ENCODE measurements at places on chromosomes 13 and 19.

DNA sequence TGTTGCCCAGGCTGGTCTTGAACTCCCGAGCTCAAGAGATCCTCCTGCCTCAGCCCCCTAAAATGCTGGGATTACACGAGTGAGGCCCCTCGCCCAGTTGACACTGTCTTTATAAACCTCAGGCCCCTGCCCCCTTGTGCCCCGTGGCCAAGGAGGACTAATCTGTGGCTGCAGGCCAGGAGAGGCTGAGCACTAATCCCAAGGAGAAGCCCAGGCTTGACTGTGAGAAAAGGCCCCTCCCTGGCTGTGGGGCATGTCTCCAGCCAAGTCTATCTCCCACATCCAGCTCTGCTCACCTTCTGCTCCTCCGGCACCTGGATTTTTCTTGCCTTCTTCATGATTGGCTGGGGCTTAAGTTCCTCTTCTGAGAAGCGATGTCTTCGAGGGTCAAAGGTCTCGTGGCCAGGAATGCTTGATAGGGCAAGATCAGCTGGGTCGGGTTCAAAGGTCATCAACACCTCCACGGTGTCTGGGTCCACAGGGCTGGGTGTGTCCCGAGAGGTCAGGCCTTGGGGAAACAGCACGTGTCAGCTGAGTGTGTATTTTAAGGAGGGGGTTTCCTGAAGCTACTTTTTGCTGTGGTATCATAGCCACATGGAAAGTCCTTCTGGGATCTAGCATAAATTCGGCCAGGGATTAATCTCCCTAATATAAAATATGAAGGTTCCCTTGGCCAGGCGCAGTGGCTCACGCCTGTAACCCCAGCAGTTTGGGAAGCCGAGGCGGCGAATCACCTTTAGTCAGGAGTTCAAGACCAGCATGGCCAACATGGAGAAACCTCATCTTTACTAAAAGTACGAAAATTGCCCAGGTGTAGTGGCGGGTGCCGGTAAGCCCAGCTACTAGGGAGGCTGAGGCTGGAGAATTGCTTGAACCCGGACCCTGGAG lies 3.8 kb downstream of the DBP start:
- no peak for DNase-seq

DNA sequence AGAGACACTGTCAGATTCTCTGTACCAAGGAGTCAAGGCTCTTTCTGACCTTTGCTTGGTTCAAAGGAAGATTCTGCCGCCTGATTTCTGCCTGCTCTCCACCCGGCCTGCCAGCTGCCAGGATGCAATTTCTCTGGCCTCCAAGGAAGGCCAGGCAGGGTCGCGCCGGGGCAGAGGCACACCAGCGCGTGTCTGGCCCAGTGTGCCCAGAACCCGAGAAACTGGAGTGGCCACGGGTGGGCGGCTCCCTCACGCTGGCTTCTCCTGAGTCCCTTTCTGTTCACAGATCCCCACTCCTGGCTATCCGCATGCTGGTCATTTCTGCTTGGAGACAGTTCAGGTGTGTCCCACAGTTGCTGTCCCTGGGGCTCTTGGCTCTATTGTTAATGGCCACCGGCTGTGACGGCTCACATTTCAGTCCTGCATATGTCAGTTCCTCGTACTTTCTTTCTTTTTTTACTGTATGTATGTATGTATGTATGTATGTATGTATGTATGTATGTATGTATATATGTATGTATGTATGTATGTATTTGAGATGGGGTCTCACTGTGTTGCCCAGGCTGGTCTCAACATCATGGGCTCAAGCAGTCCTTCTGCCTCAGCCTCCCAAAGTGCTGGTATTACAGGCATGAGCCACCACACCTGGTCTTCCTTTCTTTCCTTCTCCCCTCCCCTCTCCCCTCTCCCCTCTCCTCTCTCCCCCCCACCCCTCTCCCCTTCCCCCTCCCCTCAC lies 16.9 kb downstream of the TMPRSS9 start:
- DNase-seq = no peak

GRCh38 chr13:51935326-51936171 lies 73.8 kb downstream of the CCDC70 start:
- no peak for DNase-seq

- no peak for DNase-seq
Observed at GRCh38 chr19:3285647-3286176, 61.3 kb downstream of the CELF5 start.

- DNase-seq = no peak
Observed at GRCh38 chr13:95870421-95870820, 182.8 kb downstream of the UGGT2 start.

- DNase-seq = no peak
Observed at GRCh38 chr13:42083138-42083770, 34.8 kb downstream of the DGKH start.

DNA sequence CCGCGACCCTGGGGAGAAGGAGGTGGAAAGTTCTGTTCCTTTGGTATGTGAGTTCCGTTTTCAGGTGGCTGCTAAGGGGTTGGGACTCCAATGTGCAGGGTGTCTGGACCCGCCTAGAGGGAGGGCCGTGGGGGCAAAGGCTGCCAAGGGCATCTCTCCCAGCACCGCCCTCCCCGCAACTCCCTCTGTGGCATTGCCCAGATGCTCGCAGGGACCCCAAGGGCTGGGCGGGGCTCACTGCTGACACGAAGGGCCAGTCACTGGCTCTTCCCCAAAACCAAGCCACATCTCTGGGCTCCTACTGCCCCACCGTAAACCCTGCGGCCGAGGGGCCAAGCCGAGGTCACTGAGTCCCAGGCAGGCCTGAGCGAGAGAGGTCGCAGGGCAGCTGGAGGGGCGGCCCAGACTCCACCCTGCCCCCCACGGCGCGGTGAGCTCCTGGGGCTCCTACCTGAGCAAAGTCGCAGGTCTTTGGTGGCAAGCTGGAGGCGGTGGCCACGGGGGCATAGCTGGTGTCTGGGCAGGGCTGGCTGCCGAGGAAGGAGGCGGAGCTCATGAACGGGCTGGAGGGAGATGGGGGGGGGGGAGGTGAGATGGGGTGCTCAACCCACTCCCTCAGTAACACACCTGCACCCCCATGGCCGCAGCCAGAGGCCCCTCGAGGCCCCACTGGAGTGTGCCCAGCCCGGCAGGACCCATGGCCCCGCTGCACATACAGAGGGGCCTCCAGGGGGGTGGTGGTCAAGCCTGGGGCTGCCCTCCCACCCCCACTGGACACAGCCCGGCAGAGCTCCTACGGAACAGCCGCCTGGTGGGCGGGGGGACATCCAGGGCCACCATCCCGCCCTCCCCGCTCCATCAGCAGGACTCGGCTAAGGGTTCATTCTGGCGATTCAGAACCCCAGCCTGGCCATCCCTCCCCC lies 26.9 kb downstream of the SBNO2 start:
- no peak for DNase-seq

- DNase-seq = no peak
Observed at GRCh38 chr13:38395497-38395788, 45.8 kb downstream of the UFM1 start.

DNA sequence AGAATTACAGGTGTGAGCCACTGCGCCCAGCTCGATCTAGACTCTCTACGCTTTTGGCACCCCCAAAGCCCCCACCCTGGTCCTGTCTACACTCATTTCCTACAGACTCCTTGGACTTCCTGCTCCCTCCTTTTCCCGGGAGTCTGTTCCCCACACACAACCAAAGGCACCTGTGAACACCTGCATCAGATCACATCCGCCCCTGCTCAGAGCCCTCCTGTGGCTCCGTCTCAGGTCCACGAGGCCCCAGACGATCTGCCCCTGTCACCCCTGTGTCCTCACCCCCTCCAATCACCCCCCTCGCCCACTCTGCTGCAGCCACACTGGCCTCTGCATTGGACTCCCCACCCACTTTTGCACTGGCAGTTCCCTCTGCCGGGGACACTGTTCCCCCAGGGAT lies 12.4 kb upstream of the PAK4 start:
- DNase-seq = no peak

DNA sequence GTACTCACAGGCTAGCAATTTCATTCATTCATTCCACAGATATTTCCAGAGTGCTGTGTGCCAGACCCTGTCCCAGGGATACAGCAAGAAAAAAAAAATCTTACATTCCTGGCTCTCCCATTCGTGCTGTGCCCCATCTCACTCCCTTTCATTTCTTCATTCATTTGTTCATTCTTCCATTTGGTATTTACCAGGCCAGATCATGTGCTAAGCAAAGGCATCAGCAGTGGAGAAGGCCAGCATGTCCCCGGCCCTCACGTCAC lies 2.3 kb downstream of the MAP3K10 start:
- no peak for DNase-seq

- DNase-seq = no peak
Observed at GRCh38 chr19:3176715-3177501, 1.7 kb upstream of the S1PR4 start.

- DNase-seq = no peak
Observed at GRCh38 chr13:47904241-47904640, 96.8 kb downstream of the SUCLA2 start.

DNA sequence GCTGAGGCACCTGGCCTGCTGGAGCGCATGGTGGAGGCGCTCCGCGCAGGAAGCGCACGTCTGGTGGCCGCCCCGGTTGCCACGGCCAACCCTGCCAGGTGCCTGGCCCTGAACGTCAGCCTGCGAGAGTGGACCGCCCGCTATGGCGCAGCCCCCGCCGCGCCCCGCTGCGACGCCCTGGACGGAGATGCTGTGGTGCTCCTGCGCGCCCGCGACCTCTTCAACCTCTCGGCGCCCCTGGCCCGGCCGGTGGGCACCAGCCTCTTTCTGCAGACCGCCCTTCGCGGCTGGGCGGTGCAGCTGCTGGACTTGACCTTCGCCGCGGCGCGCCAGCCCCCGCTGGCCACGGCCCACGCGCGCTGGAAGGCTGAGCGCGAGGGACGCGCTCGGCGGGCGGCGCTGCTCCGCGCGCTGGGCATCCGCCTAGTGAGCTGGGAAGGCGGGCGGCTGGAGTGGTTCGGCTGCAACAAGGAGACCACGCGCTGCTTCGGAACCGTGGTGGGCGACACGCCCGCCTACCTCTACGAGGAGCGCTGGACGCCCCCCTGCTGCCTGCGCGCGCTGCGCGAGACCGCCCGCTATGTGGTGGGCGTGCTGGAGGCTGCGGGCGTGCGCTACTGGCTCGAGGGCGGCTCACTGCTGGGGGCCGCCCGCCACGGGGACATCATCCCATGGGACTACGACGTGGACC lies 9.7 kb upstream of the STRN4 start:
- no peak for DNase-seq

GRCh38 chr19:34220472-34221063 lies 33.8 kb upstream of the GARRE1 start:
- peak; percentile 63 for DNase-seq

DNA sequence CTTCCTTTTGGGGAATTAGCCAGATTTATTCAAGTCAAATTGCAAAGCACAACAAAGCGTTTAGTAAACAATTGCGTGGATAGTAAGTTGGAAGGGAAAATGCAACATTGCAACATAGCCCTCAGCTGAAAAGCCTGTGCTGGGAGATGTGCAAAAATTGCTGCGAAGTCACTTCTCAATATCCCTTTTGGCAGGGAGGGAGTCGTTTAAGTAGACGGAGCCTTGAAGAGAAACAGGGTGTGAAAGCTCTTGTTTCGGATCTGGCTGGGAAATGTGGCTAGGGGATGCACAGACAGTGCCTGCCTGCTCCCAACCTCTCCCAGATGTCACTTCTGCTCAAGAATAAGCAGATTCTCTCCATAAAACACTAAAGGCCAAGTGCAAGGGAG lies 56.8 kb downstream of the SLC7A1 start:
- no peak for DNase-seq

DNA sequence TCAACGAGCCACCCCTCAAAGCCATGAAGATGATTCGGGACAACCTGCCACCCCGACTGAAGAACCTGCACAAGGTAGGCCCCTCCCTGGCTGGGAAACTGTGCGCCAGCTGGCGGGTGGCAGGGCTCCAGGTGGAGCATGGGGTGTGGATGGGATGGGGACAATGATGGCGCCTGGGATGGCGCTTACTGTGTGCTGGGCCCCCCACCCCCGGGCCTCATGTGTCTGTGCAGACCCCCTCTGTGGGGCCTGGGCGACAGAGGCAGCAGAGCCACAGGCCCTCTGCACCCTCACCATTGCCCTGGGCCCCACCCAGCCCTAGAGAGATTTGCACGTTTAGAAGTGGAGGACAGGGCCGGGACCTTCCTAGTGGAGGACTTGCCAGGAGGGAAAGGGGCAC lies 19.0 kb upstream of the NCCRP1 start:
- DNase-seq = no peak

- DNase-seq = no peak
Observed at GRCh38 chr19:2270157-2270422, 11.9 kb downstream of the PEAK3 start.

- DNase-seq = no peak
Observed at GRCh38 chr13:20360835-20361412, 128.8 kb upstream of the GJB6 start.

- DNase-seq = no peak
Observed at GRCh38 chr13:77866971-77867370, 51.7 kb downstream of the EDNRB start.

- no peak for DNase-seq
Observed at GRCh38 chr13:26179344-26179743, 42.8 kb downstream of the RNF6 start.

DNA sequence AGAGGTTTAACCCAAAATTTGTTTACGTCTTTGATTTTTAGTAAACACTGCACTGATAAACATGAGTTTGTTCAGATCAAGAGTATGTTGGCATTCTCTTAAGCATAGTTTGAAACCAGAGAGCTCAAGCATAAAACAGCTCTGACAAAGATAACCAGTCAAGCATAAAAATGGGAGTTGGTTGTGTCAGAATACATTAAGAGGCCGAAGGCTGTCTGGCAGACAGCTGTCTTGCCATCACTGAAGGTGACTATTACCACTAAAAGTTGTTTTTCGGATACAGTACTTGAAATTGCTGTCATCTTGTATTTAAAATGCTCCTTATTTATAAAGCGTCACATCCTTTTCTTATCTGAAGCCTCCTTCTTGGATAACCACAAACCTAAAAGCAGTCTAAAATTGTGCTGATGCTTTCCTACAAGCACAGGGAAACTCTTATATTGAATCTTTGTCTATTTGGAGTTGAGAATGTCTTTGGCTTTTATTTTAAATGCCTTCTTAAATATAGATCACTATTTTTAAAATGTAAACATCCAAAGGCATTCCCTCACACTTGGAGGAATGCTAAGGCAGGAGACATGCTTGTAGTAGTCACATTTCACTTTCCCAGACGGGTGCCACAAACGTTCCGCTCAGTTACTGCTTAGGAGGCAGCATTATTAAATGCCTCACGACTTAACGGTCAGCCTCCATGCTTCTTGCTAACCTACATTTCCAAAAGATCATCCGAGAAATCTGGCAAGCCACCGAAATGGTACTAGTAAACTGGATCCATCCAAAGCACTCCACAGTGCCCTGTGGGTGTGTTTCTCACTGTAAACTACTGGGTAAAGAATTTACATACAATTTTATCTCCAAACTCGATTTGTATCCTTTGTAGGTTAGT lies 1.5 kb downstream of the SMAD9 start:
- no peak for DNase-seq

DNA sequence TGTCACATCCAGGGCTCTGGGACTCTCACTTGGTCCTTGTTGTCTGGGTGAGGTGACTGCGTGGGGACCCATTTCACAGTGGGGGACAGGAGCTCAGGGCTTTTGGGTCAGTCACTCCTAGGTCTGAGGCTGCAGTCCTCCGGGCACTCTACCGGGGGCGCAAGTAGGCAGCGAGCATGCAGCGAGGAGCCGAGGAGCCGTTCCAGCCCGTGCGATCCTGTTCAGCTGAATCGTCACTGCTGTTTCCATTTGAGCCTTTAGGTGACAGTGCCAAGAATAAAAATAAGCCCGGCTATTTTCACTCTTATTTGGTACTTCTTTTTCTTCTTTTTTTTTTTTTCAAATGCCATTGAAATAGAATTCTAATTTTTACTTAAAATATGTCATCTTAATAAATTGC lies 126.5 kb downstream of the ZNF536 start:
- no peak for DNase-seq

- no peak for DNase-seq
Observed at GRCh38 chr19:14149509-14149994, 13.2 kb upstream of the ASF1B start.

Data from NCI-H1436 (cell line).